ENCODE measurements at places on chromosomes 3 and 15.

DNA sequence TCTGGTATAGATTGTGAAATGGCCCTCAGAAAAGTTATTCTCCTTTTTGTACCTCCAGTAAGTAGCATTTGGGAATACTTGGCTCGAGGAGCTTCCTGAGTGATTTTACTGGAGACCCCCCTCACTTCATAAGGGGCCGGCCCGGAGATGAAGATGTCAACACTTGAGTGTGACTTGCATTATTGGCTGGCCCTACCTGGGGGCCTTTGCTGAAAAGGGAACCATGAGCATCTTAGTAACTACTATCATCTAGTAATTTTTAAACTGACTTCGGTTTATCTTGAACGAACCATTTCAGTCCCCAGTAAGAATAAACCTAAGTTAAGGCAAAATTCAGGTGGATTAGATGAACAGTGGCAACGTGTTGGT lies 1.3 kb downstream of the FAIM start:
- no peaks in the 10 kb centered on the region for H3K27me3 ChIP-seq
- H3K4me1 ChIP-seq: peaks cover 12% of the 10 kb centered on the region
- H3K4me3 ChIP-seq: peak overlapping the region; percentile 61

DNA sequence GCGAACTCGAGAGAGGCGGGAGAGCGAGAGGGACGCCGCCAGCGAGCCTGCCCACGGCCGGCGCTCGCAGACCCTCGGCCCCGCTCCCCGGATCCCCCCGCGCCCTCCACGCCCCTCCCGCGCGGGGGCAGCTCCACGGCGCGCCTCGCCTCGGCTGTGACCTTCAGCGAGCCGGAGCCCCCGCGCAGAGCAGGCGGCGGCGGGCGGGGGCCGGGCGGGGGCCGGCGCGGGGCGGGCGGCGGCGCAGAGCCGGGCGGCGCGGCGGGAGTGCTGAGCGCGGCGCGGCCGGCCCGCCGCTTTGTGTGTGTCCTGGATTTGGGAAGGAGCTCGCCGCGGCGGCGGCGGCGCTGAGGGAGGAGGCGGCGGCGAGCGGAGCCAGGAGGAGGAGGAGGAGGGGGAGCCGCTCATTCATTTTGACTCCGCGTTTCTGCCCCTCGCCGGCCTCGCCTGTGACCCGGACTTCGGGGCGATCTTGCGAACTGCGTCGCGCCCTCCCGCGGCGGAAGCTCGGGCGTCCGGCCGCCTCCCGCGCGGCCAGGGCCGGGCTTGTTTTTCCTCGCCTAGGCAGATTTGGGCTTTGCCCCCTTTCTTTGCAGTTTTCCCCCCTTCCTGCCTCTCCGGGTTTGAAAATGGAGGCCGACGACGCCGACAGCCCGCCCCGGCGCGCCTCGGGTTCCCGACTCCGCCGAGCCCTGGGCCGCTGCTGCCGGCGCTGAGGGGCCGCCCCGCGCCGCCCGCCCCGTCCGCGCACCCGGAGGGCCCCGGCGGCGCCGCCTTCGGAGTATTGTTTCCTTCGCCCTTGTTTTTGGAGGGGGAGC lies 524 bp downstream of the IGF1R start:
- no peak for DNase-seq
- H3K27ac ChIP-seq: peak overlapping the region; percentile 98
- no peaks in the 10 kb centered on the region for H3K36me3 ChIP-seq

DNA sequence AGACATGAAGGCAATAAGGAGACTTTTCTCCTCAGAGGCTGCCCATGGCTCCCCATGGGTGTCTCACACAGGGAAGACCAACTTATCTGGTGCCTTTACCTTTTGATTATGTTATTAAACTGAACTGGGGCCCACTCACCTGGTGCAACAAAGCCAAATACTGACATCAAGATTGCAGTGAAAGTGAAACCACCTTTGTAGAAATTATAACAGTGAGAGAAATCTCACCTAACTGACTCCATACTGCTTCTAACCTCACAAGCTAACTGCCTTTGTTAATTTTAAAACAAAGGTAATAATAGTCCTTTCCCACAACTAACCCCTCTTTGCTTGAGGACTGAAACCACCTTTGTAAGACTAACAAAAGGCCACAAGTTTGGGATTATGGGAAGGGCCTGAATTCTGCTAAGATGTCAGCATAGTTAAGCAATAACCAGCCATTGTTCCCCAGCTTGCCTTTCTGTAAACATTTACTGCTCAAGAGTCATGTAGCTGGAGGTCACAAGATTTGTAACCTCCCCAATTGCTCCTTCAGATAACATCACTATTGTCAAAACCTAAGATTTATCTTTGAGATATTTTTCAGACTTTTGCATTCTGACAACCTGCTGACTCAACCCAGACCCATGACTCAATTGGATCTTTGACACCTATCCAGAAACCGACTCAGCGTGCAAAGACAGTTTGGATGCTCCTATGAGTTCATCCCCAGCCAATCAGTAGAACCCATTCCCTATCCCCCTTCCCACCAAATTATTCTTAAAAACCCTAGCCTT lies 420.3 kb upstream of the CFAP20DC start:
- H3K4me3 ChIP-seq: no peak overlapping the region
- no peaks in the 10 kb centered on the region for H3K27me3 ChIP-seq
- no peak overlapping the region for H3K27ac ChIP-seq
- H3K4me1 ChIP-seq: no peaks in the 10 kb centered on the region

- H3K27me3 ChIP-seq: no peaks in the 10 kb centered on the region
- H3K27ac ChIP-seq: no peak overlapping the region
- H3K36me3 ChIP-seq: no peaks in the 10 kb centered on the region
Measured at GRCh38 chr15:36632226-36632625, 52.8 kb downstream of the CDIN1 start.

DNA sequence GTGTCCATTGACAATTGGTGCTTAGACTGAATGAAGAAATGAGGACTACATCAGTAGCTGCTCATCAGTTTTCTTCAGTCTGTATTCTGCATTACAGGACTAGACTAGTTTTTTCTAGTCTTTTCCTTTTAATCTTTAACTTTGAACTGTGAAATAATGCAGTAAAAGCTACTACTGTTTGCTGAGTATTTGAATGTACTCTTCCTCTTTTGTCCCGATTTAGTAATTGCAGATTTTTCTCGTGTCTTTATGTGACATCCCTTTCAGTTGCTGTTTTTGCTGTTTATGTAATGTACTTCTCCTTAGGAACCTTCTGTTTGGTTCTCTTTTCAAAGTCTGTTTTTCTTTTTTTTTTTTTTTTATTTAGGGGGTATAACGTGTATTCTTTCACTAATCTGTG lies 17.4 kb downstream of the MFSD1 start:
- H3K27ac ChIP-seq: no peak overlapping the region
- no peaks in the 10 kb centered on the region for H3K27me3 ChIP-seq
- H3K4me3 ChIP-seq: no peak overlapping the region

GRCh38 chr3:157436583-157437291 lies at the start of gene PTX3:
TSS of gene PTX3 (plus strand) at chr3:157436850. CDS start at chr3:157436934, 84 bp downstream.
- no peaks in the 10 kb centered on the region for H3K36me3 ChIP-seq
- peak; percentile 66 for DNase-seq
- H3K27ac ChIP-seq: peak within 1 kb of the TSS; percentile 26
- H3K4me3 ChIP-seq: peak within 1 kb of the TSS; percentile 43

GRCh38 chr3:40624189-40624769 lies 99.5 kb downstream of the ZNF621 start:
- H3K36me3 ChIP-seq: no peaks in the 10 kb centered on the region
- no peaks in the 10 kb centered on the region for H3K4me1 ChIP-seq
- H3K27ac ChIP-seq: no peak overlapping the region

GRCh38 chr3:71863563-71864190 lies 78.7 kb upstream of the PROK2 start:
- no peaks in the 10 kb centered on the region for H3K4me1 ChIP-seq
- no peaks in the 10 kb centered on the region for H3K36me3 ChIP-seq
- H3K4me3 ChIP-seq: no peak overlapping the region
- no peak for DNase-seq
- H3K27ac ChIP-seq: no peak overlapping the region

DNA sequence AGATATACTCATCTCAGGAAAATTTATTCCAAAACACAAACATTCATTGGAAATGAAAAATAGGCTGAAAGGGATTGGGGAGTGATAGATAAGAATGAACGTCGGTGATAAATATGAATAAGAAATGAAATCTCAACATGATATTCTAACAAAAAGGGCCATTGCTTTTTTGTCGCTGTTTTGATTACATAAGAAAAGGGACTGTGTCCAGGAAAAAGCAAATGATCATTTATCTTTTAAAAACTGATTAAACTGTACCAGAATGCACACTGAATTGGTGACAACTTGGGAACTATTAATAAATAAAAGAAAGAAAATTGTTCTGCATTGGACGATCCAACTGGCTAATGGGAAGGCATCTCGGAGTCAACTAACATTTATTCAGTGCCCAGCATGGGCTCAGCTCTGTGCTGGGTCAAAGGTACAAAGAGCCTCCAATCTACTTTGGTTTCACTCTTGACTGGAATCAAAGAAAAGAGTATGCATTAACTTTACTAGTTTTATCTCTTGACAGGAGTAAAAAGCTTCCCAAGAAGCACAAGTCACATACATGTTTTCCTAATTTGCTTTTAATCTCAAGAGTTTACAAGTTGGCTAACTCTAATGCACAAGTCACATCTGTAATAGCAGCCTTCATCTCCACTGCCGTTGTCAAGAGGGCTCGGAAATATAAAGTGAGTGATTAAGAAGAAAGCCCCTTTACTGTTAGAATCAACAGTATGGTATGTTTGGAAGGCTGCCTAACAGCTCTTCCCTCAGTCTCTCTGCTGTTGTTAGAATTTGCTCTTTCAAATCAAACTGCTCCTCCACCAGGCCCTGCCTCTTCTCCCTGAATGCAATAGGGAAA lies 280.0 kb downstream of the IGSF11 start:
- no peaks in the 10 kb centered on the region for H3K27me3 ChIP-seq
- DNase-seq: no peak
- H3K4me1 ChIP-seq: no peaks in the 10 kb centered on the region
- no peaks in the 10 kb centered on the region for H3K36me3 ChIP-seq
- H3K27ac ChIP-seq: no peak overlapping the region

DNA sequence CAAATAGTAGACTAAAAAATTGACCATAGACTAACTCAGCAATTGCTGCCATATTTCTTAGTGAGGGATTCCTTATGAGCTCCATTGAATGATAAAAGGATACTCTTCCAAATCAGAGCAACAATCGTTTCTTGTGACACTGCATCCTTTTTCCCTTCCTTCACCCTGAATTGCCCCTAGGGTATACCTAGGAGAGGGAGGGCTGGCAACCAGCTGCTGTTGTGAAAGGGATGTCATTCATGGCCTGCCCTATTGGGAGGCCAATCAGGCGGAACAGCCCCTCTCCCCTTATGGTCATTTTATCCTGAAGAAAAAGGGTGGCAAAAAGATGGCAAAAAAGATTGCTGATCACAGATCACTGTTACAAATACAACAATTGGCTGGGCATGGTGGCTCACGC lies 26.3 kb downstream of the B3GNT5 start:
- no peaks in the 10 kb centered on the region for H3K4me1 ChIP-seq
- no peak overlapping the region for H3K4me3 ChIP-seq
- no peaks in the 10 kb centered on the region for H3K27me3 ChIP-seq
- DNase-seq: no peak

DNA sequence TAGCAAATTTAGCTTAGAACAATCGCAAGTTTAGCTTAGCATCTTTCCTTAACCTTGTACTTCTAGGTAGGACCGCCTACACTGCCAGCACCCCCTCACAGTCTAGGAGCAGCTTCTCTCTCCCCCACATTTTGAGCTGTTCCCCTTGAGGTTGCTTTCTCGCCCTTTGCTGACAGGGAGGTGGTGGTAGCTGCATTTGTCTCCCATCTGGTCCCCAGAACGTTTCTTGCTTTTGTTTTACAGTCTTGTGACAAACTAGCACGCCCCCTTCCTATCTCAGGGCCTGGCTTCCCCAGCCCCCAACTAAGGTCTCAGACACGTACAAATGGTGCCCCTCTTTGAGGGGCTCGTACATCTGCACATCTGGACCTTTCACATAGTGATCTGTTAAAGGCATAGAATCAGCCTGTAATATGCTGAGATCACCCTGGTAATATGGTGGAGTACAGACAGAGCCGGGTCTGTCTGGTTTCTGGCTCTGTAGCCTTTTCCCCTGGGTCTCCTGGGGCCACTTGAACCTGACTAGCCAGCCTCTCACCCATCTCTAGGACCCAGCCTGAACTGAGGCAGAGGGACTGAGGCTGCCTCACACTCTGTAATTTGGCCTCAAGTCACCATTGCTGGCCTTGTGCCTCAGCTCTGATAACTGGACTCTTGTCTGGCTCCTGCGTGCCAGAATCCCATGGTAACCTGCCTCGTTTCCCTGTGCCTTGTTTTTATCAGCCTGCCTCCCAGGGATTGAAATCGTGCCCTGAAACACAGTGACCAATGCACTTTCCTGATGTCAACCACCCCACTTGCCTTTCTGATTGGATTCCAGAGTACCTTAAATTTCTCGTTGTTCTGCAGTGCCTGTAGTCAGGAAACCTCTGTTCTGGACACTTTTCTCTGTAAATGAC lies 27.7 kb downstream of the CRTC3 start:
- H3K27me3 ChIP-seq: no peaks in the 10 kb centered on the region
- DNase-seq: peak; percentile 95
- H3K27ac ChIP-seq: peak overlapping the region; percentile 93
- H3K4me3 ChIP-seq: no peak overlapping the region

GRCh38 chr15:35256551-35256950 lies 171.5 kb upstream of the NANOGP8 start:
- H3K27ac ChIP-seq: no peak overlapping the region
- no peaks in the 10 kb centered on the region for H3K27me3 ChIP-seq
- no peaks in the 10 kb centered on the region for H3K4me1 ChIP-seq
- no peak for DNase-seq

DNA sequence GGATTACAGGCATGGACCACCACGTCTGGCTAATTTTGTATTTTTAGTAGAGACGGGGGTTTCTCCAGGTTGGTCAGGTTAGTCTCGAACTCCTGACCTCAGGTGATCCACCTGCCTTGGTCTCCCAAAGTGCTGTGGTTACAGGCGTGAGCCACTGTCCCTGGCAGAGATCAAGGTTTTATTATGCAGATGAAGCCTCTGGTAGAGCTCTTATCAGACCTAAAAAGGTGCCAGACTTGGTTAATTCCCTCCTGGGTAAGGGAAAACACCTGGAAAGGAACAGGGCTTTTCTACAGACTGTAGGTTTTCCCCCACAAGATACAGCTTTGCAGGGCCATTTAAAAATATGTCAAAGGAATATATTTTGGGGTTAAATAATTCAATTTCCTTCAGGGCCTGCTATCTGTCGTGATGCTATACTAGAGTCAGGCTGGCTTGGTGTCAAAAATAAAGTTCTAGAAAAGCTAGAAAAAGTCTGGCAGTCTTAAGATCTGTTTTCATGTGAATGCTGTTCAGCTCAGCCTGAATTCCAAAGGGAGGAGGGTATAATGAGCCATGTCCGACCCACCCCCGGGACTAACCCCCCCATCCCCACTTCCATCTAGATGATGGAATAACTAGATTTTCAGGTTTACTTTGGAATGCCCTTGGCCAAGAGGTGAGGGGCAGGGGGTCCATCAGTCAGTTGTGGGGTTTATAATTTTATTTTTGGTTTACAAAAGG lies 1.9 kb upstream of the BLOC1S6 start:
- DNase-seq: no peak
- H3K4me1 ChIP-seq: peaks cover 36% of the 10 kb centered on the region
- H3K27ac ChIP-seq: no peak overlapping the region
- no peak overlapping the region for H3K4me3 ChIP-seq
- no peaks in the 10 kb centered on the region for H3K36me3 ChIP-seq
- no peaks in the 10 kb centered on the region for H3K27me3 ChIP-seq

Data from right atrium auricular region (tissue), 2 donors.